Activated naive CD4-positive, alpha-beta T cell treated with anti-CD3 and anti-CD28 coated beads, Interleukin-2, amount 50 U/mL, for 16 hours (primary cell): ENCODE measurements at places on chromosomes 16 and 17.
A peak's percentile ranks its signal among the peaks of the same experiment; 100 is the strongest.

DNA sequence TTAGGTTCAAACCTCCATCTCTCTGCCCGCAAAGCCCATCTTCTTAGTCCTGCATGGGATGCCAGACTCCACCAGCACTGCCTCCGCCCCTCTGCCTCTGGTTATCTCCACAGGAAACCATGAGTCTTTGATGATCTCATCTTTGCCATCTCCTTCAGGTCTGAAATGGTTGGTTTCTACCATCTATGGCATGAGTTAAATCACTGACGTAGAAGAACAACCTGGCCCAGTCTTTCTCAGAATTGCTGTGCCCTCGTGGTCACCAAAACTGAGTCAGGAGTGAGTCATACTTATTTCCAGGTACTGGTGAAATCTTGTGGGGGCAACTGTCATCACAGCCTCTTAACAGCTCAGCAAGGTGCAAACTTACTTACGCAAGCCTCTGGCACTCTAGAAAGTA lies 468.7 kb upstream of the C16orf82 start:
- DNase-seq: peak; percentile 52

- DNase-seq: no peak
Observed at GRCh38 chr16:83968306-83968851, 335 bp downstream of the NECAB2 start.

DNA sequence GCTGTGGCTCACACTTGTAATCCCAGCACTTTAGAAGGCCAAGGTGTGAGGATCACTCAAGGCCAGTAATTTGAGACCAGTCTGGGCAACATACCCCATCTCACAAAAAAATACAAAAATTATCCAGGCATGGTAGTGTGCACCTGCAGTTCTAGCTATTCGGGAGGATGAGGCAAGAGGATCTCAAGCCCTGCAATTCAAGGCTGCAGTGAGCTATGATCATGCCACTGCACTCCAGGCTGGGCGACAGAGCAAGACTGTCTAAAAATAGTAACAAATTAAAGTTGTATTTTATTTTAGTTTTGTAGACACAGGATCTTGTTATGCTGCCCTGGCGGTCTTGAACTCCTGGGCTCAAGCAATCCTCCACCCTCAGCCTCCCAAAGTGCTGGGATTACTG lies 18.2 kb downstream of the USP31 start:
- DNase-seq: no peak

GRCh38 chr17:8941520-8941919 lies 24.0 kb downstream of the PIK3R5 start:
- peak; percentile 58 for DNase-seq

DNA sequence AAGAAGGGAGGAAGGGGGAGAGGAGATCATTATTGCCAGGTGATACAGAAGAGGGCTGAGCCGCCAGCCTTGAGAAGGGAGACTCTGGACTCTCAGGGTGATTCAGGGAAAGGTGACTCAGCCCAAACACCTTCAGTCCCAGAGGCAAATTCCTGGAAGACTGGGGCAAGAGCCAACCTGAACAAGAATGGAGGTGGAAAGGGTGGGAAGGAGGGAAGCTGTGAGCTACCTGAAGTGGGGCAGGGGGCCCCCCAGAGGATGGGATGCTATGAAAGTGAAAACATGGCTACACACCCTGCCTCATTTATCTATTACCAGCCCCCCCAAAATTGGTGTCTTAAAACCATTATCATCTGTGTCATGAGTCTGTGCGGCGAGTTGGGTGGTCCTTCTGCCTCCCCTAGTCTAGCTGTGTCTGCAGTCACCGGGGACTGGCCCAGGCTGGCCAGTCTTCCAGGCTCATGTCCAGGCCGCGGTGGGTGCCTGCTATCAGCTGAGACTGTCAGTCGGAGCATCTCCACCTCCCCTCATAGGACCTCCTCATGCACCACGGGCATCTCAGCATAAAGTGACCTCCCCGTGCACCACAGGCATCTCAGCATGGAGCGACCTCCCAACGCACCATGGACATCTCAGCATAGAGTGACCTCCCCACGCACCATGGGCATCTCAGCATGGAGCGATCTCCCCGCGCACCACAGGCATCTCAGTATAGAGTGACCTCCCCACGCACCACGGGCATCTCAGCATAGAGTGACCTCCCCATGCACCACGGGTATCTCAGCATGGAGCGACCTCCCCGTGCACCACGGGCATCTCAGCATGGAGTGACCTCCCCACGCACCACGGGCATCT lies 3.2 kb upstream of the SLC47A2 start:
- DNase-seq: no peak

GRCh38 chr17:3796822-3797170 lies 4.2 kb downstream of the ITGAE start:
- no peak for DNase-seq

GRCh38 chr16:80725566-80726162 lies 78.7 kb downstream of the CDYL2 start:
- DNase-seq: no peak
